ENCODE measurements at places on chromosomes 2 and 18. TPM values are rescaled to one million over a fixed set of nuclear protein-coding genes. Genes with fewer than 3 reads are reported as not detected.

Gene APCDD1
- not detected for polyA plus RNA-seq

Gene CLASP1
- 12.8 TPM for polyA plus RNA-seq

DNA sequence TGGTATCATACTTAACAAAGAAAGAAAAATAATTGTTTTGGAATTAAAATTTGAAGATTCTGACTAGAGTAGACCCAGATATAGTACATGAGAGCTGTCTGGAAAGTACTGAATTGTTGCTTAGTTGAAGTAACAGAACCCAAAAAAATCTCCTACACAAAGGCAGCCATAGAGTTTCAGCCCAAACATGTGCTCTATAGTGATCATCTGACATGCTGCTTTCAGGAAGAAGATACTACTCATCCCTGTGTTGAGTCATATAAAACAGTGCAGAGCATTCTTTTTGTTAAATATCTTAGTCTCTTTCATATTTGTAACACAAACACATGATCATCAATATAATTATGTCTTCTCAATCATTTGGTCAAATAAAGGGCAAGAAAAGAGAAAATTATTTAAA is 84.8 kb upstream of the PTPRM start:
- no peak for DNase-seq

Gene SLC9A2
- polyA plus RNA-seq = not detected

- DNase-seq = no peak
These were observed 97.4 kb downstream of the DDX1 start for GRCh38 chr2:15688924-15689568.

DNA sequence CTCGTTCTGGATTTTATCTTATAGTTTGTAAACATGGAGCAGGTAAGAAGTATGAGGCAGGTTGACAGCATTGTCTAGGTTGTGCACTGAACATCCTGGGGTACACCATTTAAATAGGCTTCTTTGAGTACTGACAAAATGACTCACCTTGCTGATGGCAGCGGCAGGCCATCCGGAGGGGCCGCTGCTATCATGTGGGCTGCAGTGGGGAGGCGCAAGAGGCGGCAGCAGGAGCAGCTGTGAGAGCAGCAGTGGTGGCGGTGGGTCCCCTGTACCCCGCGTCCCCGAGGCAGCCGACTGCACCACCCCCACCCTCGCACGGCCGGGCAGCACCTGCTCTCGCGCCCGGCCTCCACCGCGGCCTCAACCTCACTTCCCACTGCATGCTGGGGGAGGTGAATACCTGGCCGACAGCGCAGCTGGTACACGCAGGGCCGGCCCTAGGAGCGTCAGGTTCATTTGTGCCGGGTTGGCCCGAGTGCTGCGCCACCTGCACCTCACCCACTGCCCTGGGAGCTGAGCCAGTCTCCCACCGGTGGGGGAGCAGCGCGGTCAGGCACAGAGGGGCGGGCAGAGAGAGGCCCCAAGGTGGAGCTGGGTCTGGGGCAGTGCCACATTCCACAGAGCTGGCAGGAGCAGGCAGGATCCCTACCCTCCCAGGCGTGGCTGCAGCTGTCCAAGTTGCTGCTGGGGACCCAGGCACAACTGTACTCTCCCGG is 154.5 kb upstream of the RBMS1 start:
- no peak for DNase-seq

- DNase-seq = no peak
These were observed 598 bp upstream of the SNRNP200 start for GRCh38 chr2:96305979-96306308.

DNA sequence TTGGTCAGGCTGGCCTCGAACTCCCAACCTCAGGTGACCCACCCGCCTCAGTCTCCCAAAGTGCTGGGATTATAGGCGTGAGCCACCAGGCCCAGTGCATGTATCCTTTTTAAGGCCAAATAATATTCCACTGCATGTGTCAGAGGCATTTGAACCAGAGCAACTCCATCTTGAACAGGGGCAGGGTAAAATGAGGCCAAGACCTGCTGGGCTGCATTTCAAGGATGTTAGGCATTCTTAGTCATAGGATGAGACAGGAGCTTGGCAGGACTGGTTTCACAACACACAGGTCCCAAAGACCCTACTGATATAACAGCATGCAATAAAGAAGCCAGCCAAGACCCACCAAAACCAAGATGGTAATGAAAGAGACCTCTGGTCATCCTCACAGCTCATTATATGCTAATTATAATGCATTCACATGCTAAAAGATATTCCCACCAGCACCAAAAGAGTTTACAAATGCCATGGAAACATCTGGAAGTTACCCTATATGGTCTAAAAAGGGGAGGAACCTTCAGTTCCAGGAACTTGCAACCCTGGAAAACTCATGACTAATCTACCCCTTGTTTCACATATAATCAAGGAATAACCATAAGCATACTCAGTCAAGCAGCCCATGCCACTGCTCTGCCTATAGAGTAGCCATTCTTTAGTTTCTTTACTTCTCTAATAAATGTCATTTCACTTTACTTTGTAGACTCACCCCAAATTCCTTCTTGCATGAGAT is 204.6 kb downstream of the RAB3GAP1 start:
- DNase-seq = no peak

- DNase-seq = no peak
These were observed 121.9 kb downstream of the PAX3 start for GRCh38 chr2:222176890-222177289.

- DNase-seq = no peak
These were observed 75.2 kb upstream of the LCLAT1 start for GRCh38 chr2:30371772-30372373.

GRCh38 chr18:33291539-33291938 is 149.0 kb downstream of the CCDC178 start:
- DNase-seq = no peak

Gene HNRNPLL
- 55.0 TPM for polyA plus RNA-seq

GRCh38 chr2:191707542-191707941 is 29.6 kb downstream of the NABP1 start:
- no peak for DNase-seq

DNA sequence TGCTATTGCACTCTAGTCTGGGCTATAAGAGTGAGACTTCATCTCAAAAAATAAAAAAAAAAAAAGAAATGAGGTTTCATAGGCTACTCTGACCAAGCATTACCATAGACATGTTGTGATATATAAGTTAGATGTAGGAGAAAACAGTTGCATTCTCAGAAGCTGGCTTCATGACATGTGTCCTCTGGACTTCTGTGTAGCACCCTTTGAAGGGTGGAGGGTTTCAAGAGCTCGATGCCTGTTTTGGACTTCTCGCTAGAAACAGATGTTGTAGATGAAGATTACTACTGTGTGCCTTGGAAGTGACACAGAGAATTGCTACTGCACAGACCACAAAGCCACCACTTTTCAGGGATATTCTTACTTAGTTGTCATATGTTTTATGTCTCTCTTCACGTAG is 91.0 kb downstream of the TMEM247 start:
- DNase-seq = no peak

DNA sequence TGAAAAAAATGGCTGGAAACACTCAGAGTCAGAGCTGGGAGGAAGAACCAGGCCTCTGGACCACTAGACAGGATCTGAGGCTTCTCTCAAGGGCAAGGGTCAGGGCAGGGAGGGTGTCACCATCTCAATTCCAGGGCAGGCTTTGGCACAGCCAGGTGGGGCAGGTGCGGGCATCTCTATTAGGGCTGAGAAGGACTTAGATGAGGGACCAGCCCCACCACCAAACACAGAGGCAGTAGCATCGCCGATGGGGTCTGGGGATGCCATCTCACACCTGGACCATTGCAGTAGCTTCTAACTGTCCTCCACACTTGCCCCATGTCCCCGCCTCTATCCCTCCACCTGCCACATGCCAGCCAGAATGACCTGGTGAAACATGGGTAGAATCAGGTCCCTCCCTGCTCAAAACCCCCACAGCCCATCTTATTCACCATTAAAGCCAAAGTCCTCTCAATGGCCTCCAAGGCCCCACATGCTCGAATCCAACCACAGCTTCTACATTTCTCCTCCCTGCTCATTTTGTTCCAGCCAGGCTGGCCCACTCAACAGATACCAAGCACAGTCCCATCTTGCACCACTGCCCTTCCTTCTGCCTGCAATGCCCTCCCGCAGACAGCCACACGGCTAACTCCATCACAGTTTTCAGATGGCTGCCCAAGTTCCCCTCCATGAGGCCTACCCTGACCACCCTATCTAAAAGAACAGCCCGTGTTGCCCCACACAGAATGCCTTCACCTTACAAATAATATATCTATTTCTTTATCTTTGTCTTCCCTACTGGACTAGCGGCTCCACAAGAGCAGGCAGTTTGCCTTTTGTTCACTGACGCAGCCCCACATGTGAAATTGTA is 177.4 kb downstream of the SMAD2 start:
- no peak for DNase-seq

GRCh38 chr2:129656081-129656598 is 323.3 kb upstream of the RAB6C start:
- no peak for DNase-seq

Gene ACADL
- not detected for polyA plus RNA-seq

- no peak for DNase-seq
These were observed 11.4 kb downstream of the FLACC1 start for GRCh38 chr2:201345625-201346213.

Gene FAM110C
- not detected for polyA plus RNA-seq

- DNase-seq = no peak
These were observed 34.1 kb downstream of the EEF1B2 start for GRCh38 chr2:206193671-206194357.

DNA sequence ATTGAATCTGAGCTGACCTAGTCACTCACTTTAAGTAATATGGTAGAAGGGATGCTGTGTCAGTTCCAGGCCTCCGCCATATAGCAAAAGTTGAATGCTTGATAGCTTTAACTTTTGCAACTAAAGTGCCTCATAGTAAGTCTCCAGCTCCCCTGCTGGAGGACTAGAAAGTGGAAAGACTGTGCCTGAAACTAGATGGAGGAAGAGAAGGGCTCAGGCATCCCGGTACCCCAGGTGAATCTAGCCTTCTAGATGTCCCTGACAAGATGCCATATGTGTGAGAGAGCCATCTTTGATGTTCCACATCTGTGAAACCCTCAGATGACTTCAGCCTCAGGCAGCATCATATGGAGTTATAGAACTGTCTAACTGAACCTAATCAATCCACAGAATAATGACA is 21.0 kb downstream of the OTX1 start:
- no peak for DNase-seq

GRCh38 chr2:82527124-82527523 is 1932.0 kb downstream of the SUCLG1 start:
- no peak for DNase-seq

DNA sequence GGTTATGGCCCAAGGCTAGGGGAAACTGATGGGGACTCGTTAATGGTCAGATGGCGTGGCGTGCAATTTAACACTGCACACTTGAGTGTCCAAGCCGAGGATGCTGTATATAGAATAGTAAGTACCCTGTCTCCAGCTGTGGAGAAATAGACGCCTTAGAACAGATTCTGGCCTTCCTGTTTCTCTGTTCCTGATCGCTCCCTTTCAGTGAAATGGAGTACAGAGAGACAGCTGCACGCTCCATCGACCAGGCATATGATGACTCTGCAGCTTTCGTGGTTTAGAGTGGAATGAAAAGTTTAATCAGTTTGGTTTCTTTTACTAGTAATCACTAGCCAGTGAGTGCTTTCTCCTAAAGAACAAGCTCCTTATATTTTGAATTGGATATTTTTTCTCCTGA is 213.4 kb downstream of the NEDD4L start:
- no peak for DNase-seq

DNA sequence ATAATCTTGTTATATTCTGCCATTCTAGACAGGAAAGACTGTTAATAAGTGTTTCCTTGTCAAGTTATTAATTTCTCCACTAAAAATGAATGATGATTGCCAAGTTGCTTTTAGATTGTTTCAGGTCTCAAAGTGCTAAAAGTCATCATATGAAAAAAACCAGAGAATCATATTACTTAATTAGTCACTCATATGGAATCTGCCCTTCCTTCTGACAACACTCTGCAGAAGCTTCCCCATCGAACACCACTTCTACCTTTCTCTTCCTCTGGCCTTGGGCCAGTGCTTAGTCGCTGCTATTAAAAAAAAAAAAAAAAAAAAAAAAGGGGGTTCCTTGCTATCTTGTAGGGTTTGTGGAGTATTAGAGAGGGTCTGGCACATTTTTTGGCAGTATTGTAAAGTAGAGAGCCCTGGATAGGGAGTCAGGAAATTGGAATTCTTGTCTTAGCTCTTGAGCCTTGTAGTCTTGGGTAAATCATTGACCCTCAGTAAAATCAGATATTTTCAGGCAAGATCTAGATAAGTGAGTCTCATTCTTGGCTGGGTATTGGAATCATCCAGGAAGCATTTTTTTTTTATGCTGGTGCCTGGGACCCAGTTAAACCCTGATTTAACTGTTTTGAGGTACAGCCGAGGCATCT is 141.7 kb upstream of the CCDC68 start:
- no peak for DNase-seq

Gene FIGLA
- not detected for polyA plus RNA-seq

- no peak for DNase-seq
These were observed 27.7 kb downstream of the NETO1 start for GRCh38 chr18:72840109-72840508.

DNA sequence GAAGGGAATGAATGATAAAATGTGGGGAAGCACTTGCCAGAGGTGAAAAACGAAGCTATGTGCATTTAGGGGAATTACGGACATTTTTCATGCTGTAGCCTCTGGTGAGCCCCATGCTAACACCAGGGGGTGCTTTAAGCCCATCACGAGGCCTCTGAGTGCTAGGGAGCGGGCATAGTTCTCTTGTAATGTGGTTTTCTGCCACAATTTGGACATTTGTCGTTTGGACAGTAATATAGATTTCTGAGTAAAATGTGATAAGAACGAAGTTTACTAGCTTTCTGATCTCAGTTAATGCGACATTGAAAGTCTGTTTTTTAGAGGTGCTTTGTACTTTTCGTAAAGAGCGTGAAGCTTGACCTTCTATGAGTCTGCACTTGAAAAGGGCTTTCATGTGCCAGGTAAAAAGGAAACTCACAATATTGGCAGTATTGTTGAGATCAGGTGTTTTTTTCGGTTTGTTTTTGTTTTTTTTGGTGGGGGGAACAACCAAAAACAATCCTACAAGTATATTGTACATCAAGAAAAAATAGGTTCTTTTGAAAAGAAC is 50.6 kb downstream of the TRAF3IP1 start:
- DNase-seq = peak; percentile 32

DNA sequence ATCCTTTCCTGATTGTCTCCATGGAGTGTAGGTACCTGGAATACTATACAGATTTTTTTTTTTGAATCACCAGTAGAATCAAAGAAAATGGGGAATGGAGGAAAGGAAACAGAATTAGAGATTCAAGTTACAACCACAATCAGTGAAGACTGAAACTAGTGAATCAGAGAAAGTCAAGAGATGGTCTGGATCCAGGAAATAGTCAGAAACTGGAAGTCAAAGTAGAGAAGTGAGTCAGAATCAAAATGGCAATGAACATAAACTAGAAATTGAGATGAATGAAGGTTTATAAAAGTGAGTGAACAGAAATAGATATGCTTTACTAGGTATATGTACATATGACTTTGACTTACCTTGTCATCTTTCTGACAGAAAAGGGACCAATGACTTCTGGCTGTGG is 579.0 kb downstream of the PLCL1 start:
- no peak for DNase-seq

GRCh38 chr2:162731917-162732804 is 106.4 kb downstream of the KCNH7 start:
- no peak for DNase-seq

All from AG04450 (cell line).